Trophoblast cell (in vitro differentiated cells and primary cell): ENCODE measurements at places on chromosomes 16 and 17.

DNA sequence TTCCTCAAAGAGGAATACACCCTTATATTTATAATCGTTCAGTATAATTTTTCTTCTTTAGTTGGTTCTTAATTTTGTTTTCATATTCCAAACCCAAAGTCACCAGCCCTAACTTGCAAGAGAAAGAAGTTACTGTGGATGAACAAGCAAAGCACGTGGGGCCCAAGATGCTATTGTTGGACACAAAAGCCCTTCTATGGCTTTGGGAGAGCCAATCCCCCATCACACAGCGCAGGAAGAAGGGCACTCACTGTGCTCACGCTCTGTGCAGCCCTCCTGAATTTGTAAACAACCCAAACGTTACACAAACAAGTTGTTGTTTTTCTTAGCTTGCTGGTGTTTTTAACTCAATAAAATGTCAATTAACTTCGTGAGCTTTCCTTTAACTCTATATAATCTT lies 22.5 kb downstream of the SPPL2C start:
- DNase-seq = no peak

DNA sequence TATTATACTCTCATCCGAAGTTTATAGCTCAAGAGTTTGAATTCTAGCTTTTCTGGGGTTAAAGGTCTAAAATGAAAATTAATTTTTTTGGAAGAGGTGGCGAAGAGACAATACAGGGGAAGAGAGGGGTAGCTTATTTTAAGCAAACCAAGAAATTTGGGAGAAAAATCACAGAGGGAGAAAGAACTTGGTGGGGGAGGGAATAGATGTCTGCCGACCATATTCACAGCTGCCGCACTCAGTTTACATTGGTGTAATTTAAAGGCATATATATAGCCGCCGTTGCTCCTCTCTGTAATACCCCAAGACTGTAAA lies 6.5 kb upstream of the ZFHX3 start:
- no peak for DNase-seq

GRCh38 chr16:74298104-74298503 lies 1.5 kb downstream of the PSMD7 start:
- peak; percentile 71 for DNase-seq

DNA sequence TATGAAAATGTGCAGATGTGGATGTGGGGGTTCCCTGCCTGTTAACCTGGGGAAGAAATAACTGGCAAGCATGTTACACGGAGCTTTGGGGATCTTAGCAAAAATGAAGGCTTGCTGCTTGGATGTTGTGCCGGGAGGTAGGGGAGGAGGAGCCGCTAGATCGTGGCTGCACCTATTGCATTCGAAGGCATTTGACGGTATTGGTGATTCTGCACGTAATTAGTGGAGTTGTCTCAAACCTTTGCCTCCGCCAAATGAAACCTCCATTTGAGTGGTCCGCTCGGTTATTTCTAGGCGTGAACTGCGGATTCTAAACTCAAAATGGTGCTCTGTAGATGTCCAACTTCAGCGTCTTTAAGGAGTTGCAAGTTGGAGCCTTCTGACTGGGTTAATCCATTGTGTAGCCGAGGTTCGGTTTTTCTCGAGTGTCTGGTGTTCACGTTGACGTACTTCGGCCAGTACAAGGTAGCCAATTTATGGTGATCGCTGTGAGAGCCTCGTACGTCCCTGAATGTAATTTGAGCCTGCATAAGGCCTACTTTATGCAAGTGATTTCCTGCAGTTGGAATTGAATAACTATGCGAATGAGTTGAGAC lies 1.5 kb downstream of the TNRC6C start:
- no peak for DNase-seq

- DNase-seq = no peak
Observed at GRCh38 chr17:237406-237955, 56.0 kb upstream of the DOC2B start.

- DNase-seq = no peak
Observed at GRCh38 chr17:75834279-75834920, 9.8 kb downstream of the UNC13D start.

GRCh38 chr16:53014287-53014686 lies 38.4 kb downstream of the CHD9NB start:
- DNase-seq = no peak

DNA sequence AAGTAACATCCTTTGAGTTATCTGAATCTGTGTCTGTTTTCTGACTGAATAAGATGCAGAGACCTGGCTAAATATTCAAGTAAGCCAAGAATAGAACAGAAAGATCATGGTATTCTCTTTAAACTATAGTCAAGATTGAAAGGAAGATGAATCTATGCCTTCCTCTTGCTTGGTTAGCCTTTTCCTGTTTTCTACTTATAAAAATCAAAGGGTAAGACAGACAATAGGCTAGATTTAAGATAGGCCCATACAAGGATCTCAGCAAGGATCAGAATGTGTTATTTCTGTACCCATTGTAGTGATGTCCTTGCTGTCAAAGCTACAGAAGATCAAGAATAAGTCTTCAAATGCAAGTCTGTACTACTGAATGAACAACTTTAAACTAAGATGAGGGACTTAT lies 7.0 kb upstream of the CDR2 start:
- no peak for DNase-seq

DNA sequence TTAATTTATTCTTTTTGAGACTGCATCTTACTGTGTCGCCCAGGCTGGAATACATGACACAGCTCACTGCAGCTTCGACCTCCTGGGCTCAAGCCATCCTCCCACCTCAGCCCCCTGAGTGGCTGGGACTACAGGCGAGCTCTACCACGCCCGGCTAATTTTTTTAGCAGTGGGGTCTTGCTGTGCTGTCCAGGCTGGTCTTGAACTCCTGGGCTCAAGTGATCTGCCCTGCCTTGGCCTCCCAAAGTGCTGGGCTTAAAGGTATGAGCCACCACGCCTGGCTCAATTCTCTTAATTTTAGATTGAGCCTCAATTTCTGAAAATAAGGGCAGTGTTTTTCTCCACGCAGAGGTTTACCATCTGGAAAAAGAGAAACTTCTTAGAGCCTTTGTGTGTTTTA lies 41.1 kb downstream of the ZNF750 start:
- DNase-seq = no peak

DNA sequence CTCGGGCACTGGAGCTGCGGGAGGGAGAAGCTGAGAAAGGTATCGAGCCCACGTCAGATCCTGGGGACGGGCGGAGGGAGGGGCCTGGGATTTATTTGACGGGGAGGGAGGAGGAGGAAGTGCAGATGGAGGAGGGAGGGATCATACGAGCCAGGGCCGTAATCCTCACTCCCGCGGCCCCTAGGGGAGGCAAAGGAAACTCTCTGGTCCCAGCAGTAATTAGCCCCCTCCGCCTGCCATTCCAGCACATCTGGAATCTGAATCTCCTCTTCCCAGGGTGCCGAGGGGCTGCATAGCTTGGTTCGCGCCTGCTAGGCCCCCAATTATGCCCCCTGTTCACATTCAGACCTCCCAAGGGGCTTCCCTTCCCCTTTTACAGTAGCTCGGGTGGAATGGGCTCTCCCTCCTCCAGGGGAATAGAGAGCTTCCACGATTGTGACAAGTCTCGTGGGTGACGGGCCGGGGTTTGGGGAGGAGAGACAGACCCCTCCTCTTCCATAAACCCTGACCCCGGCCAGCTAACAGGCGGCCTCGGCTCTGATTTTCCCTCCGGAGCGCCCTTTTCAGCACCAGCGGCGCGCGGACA lies at the start of gene SEZ6L2:
Gene SEZ6L2, minus strand, starts transcription at position 35 of the 586 bp plus-strand sequence. CDS start 531 bp downstream, outside the sequence.
- DNase-seq = peak; percentile 16

DNA sequence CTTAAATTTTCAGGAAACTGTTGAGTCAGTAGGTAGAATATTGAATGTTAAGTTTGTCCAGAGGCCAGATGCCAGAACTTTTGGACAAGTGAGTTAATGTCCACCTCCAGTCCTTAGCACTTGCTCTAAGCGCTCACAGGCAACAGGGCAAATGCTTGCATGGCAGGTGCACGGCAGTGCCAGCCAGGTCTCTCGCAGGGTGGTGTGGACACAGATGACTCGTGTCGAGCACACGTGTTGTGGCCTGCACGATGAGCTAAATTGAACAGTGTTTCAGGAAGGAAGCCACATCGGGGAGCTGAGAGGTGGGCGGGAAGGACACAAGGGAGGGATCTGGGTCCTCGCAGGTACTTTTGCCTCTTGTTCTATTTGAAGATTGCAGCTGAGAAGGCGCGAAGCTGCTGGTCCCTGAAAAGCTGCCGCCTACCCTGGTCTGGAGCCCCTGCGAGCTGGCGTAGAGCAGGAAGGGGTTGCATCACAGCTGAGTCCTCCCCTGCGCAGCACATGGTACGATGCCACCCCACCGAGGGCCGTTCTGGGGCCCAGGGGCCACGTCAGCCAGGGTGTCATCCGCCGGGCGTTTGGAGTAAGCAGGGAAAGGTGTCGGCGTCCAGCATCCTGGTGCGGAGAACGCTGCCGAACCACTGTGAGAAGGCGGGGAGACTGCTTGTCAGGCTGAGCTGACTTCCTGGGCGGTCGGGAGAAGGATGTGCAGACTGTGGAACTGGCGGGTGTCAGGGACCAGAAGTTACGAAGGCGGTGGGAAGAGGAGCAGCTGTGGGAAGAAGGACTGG lies 6.3 kb downstream of the RAB40C start:
- no peak for DNase-seq

DNA sequence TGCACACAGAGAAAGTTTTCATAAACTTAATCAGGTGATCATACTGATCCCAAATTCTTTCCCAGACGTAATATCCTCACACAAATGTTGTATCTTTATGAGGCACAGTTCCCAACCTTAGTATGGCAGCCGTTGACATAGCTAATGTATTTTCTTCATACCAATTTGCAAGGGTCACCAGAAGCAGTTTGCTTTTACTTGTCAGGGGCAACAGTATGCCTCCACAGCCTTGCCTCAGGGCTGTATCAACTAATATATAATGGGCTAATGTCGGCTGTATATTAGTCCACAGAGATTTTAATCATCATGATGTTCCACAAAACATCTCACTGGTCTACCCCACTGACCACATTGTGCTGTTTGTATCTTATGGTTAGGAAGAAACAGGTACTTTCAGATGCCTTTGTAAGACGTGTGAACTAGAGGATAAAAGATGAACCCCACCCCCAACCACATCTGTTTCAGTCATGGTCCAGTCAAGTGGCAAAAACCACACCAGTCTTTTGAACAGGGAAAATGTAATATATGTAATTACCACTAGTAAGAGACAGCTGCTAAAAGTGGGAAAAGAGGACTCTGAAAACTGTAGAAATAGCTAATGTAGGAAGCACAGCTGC lies 55.2 kb downstream of the GAN start:
- no peak for DNase-seq

- peak; percentile 50 for DNase-seq
Observed at GRCh38 chr17:4934173-4934979, 2.3 kb downstream of the GP1BA start.

- DNase-seq = peak; percentile 81
Observed at GRCh38 chr17:72618001-72618509, 474.4 kb downstream of the SLC39A11 start.

DNA sequence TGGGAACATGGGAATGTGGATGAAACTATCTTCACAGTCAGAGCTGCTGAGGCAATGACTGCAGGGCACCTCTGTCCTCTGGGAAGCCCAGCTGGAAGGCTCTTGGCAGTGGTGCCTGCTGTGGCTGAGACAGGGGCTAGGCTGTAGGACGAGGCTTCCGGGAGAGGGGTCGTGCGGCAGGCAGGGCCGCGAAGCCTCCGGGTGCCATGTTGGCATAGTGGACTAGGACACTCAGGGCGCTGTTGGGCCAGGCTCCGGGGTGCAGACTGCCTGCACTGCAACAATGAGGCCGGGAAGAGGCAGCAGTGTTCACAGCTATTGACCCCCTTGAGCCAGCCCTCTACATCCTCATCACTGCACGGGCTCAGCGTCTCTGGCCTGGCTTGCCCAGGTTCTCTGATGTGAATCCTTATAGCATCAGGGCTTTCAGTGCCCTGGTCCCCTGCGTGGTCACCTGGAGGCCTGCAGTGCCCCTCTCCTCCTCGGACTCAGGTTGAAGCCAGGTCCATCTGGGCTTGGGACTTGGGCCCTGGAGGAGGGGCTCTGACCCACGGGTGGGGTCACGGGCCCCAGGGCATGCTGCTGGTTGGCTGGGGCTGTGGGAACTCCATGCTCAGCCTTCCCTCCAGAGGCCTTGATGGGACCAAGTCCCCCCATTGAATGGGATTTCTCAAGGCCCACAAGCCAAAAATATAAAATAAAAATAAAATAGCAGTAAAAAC lies 91.6 kb downstream of the TNFRSF13B start:
- no peak for DNase-seq

GRCh38 chr17:80789356-80789902 lies 202.2 kb upstream of the CHMP6 start:
- DNase-seq = no peak

DNA sequence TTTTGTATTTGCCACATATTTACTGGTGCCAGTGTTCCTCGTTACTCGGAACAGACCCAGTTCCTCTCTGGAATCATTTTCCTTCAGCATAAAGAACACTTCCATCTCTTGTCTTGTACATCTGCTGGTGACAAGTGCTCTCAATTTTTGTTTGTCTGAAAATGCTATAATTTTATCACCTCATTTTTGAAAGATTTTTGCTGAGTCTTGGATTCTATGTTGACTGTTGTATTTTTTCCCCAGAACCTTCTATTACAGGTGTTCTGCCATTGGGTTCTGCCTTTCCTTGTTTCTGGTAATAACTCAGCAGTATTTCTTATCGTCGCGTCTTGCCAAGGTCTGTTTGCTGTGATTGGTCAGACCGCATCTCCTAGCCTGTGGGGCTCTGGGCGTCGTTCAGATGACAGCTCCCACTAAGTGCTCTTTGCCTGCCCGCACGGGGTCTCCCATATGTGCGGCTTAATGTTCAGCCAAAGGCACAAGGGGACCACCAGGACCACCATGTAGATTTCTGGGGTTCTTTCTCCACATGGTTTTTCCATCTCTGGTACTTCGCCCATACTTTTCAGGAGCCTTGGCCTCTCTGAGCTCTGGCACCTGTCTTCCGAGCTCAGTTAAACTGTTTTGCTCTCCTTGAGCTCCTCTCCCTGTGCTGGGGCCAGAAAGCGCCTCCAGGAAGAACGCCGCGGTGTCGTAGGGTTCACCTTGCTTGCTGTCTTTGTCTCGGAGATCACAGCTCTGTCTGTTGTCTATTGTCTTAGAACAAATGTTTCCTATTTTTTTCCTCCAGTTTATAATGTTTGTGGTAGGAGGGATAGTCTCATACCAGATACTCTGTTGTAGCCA lies 80.0 kb downstream of the METRNL start:
- DNase-seq = no peak

DNA sequence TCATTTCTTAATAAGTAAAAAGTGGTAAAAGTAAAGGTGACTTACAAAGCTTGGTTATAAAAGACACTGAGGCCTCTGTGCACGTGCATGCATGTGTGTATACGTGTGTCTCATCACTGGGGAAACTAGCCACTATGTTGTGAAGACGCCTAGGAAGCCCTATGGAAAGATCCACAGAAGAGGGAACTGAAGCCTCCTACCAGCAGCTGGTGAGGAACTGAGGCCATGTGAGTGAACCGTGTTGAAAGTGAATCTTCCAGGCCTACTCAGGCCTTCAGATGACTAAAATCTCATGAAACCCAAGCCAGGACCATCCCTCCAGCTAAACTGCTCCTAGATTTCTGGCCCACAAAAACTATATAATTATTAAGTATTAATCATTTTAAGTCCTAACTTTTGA lies 23.7 kb downstream of the PHLPP2 start:
- DNase-seq = no peak

- DNase-seq = no peak
Observed at GRCh38 chr17:21167303-21167702, 40.5 kb downstream of the DHRS7B start.
